NCI-H187 treated with DMSO at 0.1 percent for 48 hours (cell line): ENCODE measurements at places on chromosomes 7 and 10.

- DNase-seq, result no peak
Measured at GRCh38 chr7:11950281-11950680, 118.3 kb upstream of the THSD7A start.

DNA sequence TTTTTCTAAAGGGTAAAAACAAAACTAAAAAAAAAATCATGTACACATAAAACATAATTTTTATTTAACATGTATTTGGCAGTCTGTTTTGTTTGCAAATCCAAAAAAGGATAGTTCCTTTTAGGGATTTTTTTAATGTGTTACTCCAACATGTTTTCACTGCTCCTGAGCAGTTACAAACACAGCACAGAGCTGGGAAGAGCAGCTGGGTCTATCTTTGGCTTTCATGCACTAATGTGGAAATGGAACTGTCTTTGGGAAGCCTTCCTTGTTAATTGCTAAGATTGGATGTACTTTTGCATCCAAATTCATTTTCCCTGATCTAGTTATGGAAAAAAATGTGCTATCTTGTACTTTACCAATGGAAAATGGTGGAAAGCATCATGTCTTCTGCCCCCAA lies 1035.1 kb downstream of the CNTNAP2 start:
- no peak for DNase-seq

- DNase-seq, result no peak
Measured at GRCh38 chr10:23884670-23885069, 324.3 kb upstream of the KIAA1217 start.

DNA sequence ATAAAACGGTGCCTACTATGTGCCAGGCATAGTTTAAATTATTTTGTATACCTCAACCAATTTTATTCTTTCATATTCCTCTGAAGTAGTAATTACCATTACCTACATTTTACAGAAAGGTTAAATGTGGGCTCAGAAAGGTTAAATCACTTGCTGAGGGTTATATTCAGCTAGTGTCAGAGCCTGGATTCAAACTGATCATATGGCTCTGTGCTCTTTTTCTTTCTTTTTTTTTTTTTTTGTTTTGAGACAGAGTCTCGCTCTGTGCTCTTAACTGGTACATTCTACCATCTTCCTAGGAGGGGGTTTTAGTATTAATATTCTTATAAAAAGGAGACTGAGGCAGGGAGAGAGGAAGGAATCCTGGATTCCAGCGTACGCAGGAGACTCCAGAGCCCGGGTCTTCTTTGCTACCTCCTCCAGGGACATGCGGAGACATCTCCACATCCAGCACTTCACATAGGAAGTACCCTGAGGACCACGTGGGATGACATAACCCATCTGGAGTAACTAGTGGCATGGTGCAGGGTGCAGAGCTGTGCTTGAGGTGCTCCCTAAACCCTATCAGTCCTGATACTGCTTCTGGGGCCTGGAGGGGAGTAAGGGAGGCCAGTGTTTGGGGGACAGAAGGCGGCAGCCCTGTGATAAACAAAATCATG lies 29.6 kb upstream of the ATXN7L1 start:
- DNase-seq, result no peak

GRCh38 chr7:138194567-138194966 lies 118.3 kb downstream of the AKR1D1 start:
- no peak for DNase-seq

GRCh38 chr10:124701881-124702656 lies 42.1 kb downstream of the FAM53B start:
- no peak for DNase-seq

GRCh38 chr7:22577470-22578001 lies 77.5 kb upstream of the STEAP1B start:
- no peak for DNase-seq

DNA sequence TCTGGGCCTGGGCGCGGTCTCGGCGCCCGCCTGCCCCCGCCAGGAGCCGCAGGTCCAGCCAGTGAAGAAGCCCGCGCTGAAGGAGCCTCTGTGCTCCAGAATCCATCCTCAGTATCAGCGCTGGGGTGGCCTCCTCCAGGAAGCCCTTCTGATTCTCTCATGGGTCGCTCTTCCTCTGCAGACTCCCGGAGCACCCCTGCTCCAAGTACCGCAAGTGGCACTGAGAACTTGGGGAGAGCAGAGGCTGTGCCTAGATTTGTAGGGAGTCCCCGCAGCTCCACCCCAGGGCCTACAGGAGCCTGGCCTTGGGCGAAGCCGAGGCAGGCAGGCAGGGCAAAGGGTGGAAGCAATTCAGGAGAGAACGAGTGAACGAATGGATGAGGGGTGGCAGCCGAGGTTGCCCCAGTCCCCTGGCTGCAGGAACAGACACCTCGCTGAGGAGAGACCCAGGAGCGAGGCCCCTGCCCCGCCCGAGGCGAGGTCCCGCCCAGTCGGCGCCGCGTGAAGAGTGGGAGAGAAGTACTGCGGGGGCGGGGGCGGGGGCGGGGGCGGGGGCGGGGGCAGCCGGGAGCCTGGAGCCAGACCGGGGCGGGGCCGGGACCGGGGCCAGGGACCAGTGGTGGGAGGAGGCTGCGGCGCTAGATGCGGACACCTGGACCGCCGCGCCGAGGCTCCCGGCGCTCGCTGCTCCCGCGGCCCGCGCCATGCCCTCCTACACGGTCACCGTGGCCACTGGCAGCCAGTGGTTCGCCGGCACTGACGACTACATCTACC lies at the start of gene ALOX5:
ALOX5 (plus strand) TSS at position 641 of the 774 bp plus-strand sequence; CDS start at position 705, 64 bp downstream.
- DNase-seq, result no peak

- DNase-seq, result no peak
Measured at GRCh38 chr10:17668435-17669184, 24.7 kb downstream of the STAM start.

DNA sequence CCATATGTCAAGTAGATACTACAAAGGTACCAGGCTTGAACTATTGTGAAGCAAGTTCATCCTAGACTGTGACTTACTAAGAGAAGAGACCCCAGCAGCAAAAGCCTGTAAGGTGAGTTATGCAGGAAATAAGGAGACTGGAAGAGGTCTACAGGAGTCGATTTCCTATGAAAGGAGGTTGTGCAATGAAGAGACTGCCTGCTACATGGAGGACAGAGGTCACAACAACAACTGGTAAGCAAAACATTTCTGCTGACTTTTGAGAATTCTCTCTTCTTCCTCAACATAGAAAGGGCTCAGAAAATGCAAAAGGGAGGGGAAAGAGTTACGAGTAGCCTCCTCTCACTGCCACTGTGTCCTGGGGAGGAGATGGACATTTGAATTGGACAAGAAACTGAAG lies 42.4 kb downstream of the PDK4 start:
- no peak for DNase-seq

DNA sequence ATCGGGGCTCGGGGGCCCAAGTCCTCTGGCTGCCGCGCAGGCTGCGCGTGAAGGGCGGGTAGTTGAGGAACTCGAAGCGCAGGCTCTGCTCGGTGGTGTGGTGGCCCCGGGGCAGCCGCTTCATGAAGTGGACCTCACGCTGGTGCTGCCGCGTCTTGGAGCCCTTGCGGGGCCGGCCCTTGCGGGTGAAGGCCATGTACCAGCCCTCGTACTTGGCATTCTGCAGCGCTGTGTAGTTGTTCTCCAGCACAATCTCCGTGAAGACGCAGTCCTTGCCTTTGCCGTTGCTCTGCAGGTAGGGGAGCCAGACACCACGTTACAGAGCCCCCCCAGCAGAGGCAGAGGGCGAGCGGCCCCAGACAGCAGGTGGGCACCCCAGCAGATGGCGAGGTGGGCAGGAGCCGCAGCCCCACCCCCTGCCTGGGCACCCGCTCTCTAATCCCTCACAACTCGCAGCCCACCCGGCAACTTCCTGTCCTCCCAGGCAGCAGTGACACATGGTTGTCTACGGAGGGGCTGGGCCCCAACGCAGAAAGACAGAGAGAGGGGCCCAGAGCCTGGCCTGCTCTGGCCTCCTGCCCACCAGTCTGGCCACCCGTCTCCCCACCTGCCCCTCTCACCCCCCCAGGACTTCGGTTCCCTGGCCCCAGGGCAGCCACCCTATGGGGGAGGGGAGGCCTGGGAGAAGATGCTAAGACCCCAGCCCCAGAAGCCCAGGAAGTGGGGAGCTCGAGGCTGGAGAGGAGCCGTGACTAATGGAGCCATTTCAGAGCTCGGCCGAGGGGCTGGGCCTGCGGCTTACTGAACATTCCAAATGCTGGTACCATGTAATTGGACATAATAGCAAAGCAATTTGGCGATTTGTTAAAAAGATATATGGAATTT lies 5.3 kb downstream of the FGF8 start:
- no peak for DNase-seq

- no peak for DNase-seq
Measured at GRCh38 chr7:156147756-156148504, 335.7 kb upstream of the SHH start.

- no peak for DNase-seq
Measured at GRCh38 chr7:116575853-116576252, 51.0 kb downstream of the CAV1 start.

DNA sequence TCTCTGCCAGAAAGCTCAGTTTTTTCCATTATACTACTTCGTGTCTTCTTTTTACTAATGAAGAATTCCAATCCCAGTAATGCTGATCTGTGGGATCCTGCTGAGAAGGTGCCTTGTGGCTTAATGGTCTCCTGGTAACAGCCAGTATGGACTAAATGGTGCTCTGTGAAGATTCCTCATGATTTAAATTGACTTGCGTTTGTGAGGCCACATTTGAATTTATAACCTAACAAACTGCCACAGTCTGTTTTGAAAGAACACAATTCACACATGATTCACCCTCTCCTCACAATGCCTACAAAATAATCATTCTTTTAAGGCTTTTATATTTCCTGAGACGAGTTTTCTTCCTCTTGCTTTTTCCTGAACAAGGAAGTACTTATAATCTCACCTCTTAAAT lies 140.0 kb downstream of the MBL2 start:
- no peak for DNase-seq

DNA sequence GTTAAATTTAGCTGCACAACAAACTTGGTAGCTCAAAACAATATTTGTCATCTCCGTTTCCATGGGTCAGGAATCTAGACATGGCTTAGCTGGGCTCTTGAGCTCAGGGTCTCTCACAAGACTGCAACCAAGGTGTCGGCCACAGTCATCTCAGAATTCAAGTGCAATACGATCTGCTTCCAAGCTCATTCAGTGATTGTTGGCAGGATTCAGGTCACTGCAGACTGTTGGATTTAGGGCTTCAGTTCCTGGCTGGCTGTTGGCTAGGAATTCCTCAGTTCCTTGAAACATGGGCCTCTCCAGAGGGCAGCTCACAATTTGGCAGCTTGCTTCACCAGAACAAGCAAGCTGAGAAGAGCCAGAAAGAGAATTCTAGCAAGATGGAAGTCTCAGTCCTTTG lies 17.5 kb upstream of the CHST3 start:
- no peak for DNase-seq

- DNase-seq, result no peak
Measured at GRCh38 chr7:37144423-37144822, 304.2 kb downstream of the ELMO1 start.

GRCh38 chr7:10860516-10860915 lies 113.2 kb upstream of the PHF14 start:
- no peak for DNase-seq

GRCh38 chr7:131183611-131184119 lies 144.0 kb upstream of the MKLN1 start:
- no peak for DNase-seq

DNA sequence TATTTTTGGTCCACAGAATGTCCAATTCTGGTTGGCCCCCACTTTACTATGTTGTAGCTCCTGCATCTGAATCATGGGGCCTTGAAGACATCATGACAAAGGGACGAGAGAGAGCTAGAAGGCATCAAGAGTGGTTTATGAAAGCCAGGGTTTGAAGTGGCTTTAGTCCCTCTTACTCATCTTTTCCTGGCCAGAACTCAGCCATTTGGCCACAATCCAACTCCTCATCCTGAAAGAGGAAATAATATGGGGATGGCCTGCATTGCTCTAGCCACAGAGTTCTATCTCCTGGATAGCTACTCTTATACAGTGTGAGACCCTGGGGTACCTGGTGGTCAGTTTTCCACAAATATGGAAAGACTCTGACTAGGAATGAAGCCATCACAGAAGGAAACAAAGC lies 418.9 kb downstream of the XPNPEP1 start:
- no peak for DNase-seq

DNA sequence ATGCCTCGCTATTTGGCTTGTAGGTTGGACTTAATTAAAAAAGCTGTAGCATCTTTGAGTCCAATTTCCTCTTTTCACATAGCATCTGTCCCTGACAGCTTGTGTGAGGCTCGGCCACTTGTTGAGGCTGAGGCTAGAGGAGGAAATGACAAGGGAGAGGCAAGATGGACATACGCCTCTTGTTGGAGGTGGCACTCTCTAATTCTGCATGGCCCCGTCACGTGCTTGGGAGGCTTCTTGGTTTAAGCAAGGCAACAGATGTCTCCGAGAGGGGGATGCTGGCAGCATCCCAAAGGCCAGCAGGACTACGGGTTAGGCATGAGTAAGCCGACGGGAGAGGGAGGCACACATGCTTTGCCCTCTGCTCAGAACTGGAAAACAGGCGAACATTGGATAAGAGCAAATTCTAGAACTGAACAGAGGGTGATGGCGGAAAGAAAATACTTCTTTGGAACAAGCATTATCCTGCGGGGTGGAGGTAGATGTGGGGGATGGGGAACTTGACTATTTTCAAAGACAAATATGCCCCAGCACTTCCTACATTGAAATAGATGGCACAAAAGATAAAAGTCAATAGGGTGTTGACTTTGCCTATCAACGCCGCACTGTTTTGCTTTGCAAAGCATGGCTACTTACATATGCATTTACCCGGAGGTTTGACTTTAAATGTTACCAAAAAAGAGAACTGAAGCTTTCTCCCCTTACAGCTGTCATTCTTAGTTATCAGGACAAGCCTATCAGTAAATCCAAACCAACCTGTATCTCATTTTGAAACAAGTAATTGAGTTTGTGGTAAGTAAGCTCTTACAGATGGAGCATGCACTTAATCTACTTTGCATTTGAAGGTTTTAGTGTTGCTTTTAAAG lies 94.8 kb downstream of the CHN2 start:
- no peak for DNase-seq

DNA sequence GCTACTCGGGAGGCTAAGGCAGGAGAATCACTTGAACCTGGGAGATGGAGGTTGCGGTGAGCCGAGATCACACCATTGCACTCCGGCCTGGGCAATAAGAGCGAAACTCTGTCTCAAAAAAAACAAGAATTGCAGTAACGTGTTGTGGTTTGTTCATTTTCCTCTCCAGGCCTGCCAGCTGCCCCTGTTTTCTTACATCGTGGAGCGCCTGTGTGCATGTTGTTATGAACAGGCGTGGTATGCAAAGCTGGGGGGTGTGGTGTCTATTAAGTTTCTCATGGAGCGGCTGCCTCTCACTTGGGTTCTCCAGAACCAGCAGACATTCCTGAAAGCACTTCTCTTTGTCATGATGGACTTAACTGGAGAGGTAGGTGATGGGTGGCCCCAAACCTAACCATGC lies 52.1 kb downstream of the TRRAP start:
- DNase-seq, result no peak

DNA sequence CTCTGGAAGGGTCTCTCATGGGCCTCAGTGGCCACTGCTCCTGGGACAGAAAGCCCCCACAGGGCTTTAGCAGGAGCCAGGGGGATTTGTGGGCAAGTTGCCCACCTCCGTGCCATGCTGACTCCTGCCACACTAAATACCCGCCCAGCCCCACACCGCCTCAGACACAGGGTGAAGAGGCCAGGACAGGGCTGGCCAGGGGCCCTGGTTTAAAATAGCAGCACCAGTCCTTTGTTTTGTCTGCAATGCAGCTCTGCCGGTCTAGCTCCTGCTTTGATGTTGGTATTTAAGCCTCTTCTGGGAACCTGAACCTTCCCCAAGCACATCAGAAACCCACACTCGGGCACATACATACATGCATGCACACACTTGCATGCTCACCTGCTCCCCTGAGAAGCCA lies 14.4 kb upstream of the TNRC18 start:
- no peak for DNase-seq
